Mucosa of descending colon (tissue), 3 donors: ENCODE measurements at places on chromosomes 11 and 22. TPM values are rescaled to one million over a fixed set of nuclear protein-coding genes. Genes with fewer than 3 reads are reported as not detected.

Gene MMP27
- not detected for total RNA-seq

Gene TSPAN4
- 24.7 TPM for total RNA-seq

Gene KCTD14
- total RNA-seq, result 4.3 TPM

Gene ANO1
- 10.7 TPM for total RNA-seq

Gene FANCF
- 12.9 TPM for total RNA-seq

Gene HPS4
- total RNA-seq, result 28.9 TPM
